ENCODE measurements at places on chromosomes 6 and 20. TPM values are rescaled to one million over a fixed set of nuclear protein-coding genes. Genes with fewer than 3 reads are reported as not detected.
A peak's percentile ranks its signal among the peaks of the same experiment; 100 is the strongest.

ZNF831 gene
- total RNA-seq = 0.20 TPM

MAP7 gene
- total RNA-seq = 0.44 TPM

PAX1 gene
- not detected for total RNA-seq

SLC12A5 gene
- total RNA-seq = 0.44 TPM

TRDN gene
- total RNA-seq = not detected

TGM3 gene
- not detected for total RNA-seq

MYO6 gene
- 26.4 TPM for total RNA-seq

- no peak for DNase-seq
Measured at GRCh38 chr6:14270925-14271788, 153.6 kb downstream of the CD83 start.

GRCh38 chr20:43824309-43825050 lies 90.2 kb upstream of the TOX2 start:
- peak; percentile 37 for DNase-seq

DNA sequence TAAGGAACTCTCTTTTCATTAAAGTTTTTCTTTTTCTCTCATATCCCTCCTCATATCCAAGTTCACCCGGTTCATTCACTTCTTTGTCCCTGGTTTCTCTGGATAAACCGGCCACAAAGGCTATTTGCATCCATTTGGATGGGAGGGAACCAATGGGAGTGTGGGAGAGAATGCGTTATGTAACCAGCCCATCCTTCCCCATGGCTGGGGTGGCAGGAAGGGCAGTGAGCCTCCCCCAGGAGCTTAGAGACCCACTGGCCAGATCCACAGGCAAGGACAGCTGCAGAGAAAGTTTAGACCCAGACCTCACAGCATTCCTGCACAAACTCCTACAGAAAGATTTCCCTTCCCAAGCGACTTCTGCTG lies 10.7 kb downstream of the CASS4 start:
- no peak for DNase-seq

- DNase-seq = peak; percentile 90
Measured at GRCh38 chr6:157314705-157315321, 8.5 kb downstream of the TMEM242 start.

- DNase-seq = peak; percentile 39
Measured at GRCh38 chr6:37524025-37524969, 24.6 kb upstream of the CCDC167 start.

- DNase-seq = no peak
Measured at GRCh38 chr6:104134876-104135275, 724.8 kb downstream of the HACE1 start.

DNA sequence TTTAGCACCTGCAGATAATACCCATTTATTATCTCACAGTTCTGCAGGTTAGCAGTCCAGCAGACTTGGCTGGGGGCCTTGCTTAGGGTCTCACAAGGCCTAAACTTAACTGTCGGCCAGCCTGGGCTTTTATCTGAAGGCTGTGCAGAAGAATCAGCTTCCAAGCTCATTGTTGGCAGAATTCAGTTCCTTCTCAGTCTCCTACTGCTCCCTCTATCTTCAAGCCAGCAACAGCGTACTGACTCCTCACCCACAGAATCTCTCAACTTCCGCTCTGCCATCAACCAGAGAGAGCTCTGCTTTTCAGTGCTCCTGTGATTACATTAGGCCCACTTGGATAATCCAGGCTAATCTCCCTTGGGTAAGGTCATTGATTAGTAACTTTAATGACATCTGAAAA lies 30.2 kb upstream of the NHSL1 start:
- DNase-seq = no peak

GRCh38 chr6:142756215-142756630 lies 188.8 kb downstream of the HIVEP2 start:
- DNase-seq = no peak

DNA sequence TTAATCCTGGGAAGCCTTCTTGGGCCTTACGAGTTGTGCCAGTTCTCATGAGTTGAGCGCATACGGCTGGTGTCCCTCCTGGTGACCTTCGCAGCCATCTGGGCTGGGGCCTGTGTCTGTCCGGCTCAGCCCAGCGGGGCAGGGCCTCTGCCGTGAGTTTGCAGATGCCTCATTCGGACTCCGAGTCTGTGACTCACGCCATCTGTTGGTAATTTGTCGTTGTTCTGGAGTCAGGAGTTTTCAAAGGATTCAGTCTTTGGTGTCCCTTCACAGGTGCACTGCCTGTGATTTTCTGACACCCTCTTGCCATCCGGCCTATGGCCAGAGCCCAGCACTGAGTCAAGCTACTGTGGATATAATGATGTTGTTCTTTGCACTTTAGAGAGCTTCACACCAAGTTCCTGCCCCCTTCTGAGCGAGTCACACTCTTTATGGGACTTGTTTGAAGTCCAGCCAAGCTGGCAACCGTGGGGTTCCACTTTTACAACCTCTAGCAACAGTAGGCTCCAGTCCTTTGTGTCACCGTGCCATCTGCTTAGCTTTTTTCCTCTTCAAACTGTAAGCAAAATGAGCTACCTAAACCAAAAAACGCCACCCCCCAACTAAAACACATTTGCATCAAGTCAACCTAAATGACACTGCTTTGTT lies 175.6 kb downstream of the AIG1 start:
- no peak for DNase-seq

DNA sequence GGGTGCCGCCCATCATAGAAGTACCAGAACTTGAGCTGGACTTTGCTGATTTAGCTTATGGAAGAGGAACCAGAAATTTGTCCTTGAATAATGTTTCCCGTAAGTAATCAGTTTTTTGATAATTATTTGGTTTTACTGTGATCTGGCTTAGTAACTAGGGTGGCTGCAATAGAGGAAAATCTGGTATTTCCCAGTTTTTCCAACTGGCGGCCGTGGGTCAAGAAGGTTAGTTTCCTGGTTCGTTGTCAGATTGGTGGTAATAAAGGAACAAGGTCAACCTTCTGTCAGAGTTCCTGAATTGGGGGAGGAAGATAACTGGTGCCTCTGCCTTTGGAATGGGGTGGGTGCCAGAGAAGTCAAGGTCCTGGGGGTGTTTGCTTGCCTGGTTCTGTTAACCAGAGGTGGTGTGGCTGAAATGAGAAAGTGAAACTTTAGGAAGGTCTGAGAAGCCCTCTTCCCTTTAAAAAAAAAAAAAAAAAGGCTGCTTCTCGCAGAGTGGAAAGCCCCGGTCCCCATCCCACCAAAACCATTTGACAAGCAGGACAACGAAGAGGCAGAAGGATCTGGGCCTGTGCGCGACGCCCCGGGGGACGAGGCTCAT lies at the start of gene CALHM6:
CALHM6 (plus strand) TSS at position 45 of the 601 bp plus-strand sequence; CDS start at position 600, 555 bp downstream.
- DNase-seq = peak; percentile 25

DNA sequence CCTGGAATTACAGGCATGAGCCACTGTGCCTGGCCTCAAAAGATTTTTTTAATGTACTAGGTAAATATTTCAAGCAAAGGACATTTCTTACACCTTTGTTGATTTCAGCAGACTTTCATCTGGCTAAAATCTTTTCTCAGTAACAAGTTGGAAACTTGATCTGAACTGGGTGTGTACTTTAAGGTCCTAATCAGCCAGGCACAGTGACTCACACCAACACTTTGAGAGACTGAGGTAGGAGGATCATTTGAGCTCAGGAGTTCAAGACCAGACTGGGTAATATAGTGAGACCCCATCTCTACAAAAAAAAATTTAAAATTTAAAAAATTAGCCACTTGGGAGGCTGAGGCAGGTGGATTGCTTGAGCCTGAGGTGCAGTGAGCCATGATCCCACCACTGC lies 7.0 kb upstream of the RALGAPA2 start:
- DNase-seq = no peak

DNA sequence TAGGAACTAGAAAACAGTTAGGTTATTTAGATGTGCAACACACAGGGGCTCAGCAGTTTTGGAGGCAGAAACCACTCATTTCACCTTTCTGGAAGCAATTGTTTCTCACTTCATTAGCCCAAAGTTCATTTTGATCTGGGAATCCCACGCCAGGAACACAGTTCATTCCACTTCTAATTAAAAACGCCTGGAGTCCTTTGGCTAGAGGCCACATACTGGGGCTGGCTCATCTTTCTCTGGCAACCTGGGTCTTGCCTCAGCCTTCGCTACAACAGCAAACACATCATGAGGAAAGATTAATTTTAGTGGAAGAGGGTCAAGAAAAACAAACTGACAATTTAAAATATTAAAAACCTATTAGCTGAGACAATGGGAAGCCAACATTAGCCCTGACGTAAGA lies 69.7 kb downstream of the RFPL4B start:
- no peak for DNase-seq

DNA sequence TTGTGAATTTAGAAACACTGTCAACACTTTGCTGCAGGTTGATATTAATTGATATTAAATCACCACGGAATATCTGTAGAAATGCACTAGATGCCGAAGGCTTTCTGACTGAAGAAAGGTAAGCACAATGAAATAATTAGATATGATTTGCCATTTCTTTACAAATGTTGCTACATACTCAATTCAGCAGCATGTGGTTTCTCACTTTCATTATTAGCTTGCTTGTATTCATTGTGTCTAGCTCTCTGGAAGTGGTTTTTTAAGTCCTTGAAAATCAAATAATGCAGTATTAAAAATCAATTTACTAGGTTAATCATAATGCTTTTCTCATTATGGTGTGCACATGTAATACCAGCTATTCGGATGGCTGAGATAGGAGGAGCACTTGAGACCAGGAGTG lies 231.3 kb upstream of the MARCKS start:
- no peak for DNase-seq

DNA sequence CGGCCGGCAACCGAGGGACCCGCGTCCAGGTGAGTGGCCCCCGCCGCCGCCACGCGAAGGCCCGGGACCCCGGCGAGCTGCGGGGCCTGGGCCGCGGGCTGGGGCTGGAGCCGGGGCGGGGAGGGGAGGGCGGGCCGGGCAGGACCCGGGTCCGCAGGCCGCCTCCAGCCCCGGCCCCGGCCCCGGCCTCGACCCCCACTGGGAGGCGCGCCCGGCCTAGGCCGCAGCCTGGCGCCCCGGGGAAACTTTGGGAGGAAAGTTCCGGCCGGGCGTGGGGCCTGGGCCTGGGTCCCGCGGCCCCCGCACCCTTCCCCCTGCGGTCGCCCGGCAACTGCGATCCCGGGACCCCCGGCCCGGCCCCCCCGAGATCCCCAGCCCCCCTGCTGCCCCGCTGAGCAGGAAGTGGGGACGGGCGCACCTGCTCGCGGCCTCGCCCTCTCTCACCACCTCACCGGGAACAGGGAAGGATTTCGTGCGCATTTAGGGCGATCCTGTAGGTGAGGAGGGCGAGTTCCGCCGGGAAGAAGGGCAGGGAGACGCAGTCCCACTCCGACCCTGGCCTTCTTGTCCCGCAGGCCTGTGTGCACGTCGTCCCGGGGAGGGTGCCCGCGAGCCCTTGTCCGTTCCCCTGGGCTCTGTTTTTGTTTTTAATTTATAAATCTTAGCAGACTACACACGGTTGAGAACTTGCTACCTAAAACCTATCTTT lies 402 bp downstream of the OSBPL2 start:
- peak; percentile 23 for DNase-seq

DNA sequence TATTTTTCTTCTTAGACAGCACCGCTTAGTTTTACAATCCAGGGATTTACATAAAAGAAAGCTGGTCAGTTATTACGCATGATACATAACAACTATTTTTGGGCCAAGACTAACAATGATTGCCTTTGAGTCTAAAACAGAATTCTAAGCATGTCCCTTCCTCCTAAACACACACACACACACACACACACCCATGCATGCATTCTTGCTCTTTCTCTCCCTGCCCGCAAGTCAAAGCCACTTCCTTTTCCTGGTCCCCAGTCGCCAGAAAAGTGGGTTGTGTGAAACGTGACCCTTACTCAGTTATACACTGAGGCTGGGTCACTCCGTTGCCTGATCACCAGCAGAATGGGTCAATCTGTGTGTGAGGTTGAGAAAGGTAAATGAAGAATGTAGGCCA lies 31.4 kb downstream of the FYN start:
- DNase-seq = peak; percentile 63

GRCh38 chr6:156686301-156686994 lies 90.7 kb upstream of the ARID1B start:
- peak; percentile 75 for DNase-seq

All from lung microvascular endothelial cell (primary cell).